ENCODE measurements at places on chromosomes 3 and 15. TPM values are rescaled to one million over a fixed set of nuclear protein-coding genes. Genes with fewer than 3 reads are reported as not detected.

DNA sequence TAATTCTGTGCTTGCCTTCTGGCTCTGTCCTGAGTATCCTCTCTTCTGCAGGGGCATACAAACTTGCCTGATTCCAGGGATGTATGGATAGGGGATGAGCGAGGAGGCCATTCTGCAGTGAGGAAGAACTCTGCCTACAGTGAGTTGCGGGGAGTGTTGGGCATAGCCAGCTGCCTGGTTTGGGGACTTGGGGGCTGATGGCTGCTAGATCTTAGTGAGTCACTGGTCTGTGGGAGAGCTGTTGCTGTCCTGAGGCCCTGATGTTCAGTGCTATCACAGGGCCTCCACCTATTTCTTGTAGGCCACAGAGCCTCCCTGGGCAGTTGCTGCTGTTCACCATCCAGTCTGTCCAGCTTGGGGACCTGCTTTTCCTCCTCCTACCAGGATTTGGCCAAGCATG, 20.3 kb downstream of the CDAN1 start:
- DNase-seq = no peak

The PLCB2 gene
- 170 TPM for total RNA-seq

DNA sequence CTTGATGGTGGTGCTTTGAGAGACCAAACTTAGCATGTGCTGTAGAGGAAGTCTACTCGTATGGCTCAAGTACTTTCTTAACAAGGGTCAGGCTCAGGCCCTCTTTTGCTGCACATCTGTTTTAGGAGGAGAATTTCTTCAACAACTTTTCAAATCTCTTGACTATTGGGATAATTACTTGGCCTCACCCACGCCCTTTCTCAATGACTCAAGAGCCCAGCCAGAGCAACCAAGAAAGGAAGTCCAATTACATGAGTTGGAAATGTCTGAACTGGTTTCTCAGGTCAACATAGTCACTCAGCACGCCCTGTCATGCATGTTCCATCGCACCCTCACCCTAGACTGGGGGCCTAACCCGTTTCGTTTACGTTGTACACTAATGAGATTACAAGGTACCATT, 44.8 kb upstream of the UMPS start:
- no peak for DNase-seq

The CHRNA5 gene
- not detected for total RNA-seq

- DNase-seq = no peak
Observed at GRCh38 chr15:74200412-74200815, 2.2 kb downstream of the STRA6 start.

- no peak for DNase-seq
Observed at GRCh38 chr3:66561367-66561766, 60.5 kb upstream of the LRIG1 start.

- DNase-seq = no peak
Observed at GRCh38 chr3:139676632-139677387, 962 bp downstream of the NMNAT3 start.

- DNase-seq = no peak
Observed at GRCh38 chr3:146177519-146177918, 16.5 kb upstream of the PLOD2 start.
